Liver (tissue), 10 donors: ENCODE measurements at places on chromosomes 6 and 20.

DNA sequence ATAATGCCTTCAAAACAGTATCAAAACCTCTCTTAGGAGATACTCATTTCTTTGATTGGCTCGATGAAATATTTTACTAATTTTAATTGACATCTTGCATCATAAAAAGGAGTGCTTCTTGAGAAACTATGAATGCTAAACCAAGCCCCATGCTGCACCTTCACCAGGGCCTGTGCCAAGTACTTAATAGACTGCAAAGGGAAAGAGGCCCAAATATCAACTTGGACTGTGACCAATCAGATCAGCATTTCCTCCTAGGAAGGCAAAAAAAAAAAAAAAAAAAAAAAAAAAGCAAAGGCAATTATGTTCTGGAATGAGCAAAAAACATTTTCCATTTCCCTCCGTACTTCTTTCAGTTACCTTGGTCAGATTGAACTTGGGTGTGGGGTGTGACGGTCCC is 253.0 kb upstream of the SOX4 start:
- H3K4me3 ChIP-seq: no peak overlapping the region
- no peak overlapping the region for H3K27ac ChIP-seq
- DNase-seq: no peak
- H3K36me3 ChIP-seq: no peaks in the 10 kb centered on the region
- H3K27me3 ChIP-seq: no peaks in the 10 kb centered on the region

DNA sequence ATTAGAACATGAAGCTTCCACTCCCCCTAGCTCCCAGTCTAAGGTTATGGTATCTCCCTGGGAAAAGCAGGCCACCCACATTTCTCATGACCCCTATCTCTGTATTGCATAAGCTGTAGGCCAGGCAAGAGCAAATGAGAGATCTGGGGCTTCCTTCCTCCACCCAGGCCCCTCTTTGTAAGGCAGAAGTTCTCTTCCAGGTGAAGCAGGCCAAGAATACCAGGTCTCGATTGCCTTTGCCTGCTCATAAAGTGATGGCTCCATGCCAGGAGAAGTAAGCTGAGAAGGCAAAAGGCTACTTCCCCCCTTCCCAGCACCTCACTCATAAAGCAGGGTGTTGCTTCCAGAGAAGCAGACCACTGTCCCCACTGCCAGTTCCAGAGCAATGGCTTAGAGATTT is 144.1 kb upstream of the KCNK16 start:
- no peak overlapping the region for H3K27ac ChIP-seq
- no peaks in the 10 kb centered on the region for H3K27me3 ChIP-seq
- H3K4me1 ChIP-seq: no peaks in the 10 kb centered on the region
- H3K36me3 ChIP-seq: no peaks in the 10 kb centered on the region

- H3K27ac ChIP-seq: no peak overlapping the region
- no peaks in the 10 kb centered on the region for H3K27me3 ChIP-seq
- H3K4me3 ChIP-seq: no peak overlapping the region
These were observed 188.1 kb downstream of the CD83 start for GRCh38 chr6:14305624-14306023.

DNA sequence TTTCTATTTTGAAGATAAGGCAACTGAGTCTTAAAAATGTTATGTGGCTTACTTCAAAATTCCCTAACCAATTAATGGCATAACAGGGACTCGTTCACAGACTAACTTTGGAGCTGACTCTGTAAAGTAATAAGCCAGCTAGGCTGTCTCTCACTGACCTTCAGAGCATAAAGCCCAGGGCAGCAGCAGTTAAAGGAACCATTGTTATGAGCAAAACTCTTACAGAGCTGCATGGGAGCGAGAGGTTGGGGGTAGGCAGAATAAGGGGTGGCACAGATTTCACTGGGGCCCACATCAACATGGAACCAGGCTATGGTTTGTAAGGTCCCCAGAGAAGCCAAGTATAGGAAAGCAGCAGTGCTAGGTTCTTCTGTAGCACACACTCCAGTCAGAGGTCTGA is 637.8 kb downstream of the RFPL4B start:
- no peak overlapping the region for H3K4me3 ChIP-seq
- H3K36me3 ChIP-seq: no peaks in the 10 kb centered on the region
- no peak overlapping the region for H3K27ac ChIP-seq
- H3K27me3 ChIP-seq: no peaks in the 10 kb centered on the region
- H3K4me1 ChIP-seq: no peaks in the 10 kb centered on the region
